Fibroblast of villous mesenchyme (primary cell): ENCODE measurements at places on chromosomes 1 and 21. TPM values are rescaled to one million over a fixed set of nuclear protein-coding genes. Genes with fewer than 3 reads are reported as not detected.

The EDARADD gene
- total RNA-seq: 0.32 and 0.43 TPM in 2 replicates

The E2F2 gene
- total RNA-seq: 2.2 and 2.9 TPM in 2 replicates

The GLIS1 gene
- 0.43 and 0.97 TPM in 2 replicates for total RNA-seq

The RIMKLA gene
- under 0.01 TPM in 1 of 2 replicates, not detected in the other for total RNA-seq

The GBP3 gene
- total RNA-seq: 24.8 and 41.0 TPM in 2 replicates

The HSPA6 gene
- under 0.01 TPM in 2 replicates for total RNA-seq

The SERPINC1 gene
- not detected in 2 replicates for total RNA-seq

The INKA2 gene
- total RNA-seq: 4.3 and 4.5 TPM in 2 replicates

The EVA1C gene
- total RNA-seq: 8.4 and 10.8 TPM in 2 replicates

The IVL gene
- not detected in 2 replicates for total RNA-seq

The PDE9A gene
- 3.9 and 9.5 TPM in 2 replicates for total RNA-seq

The GSTM1 gene
- 0.86 TPM in 1 of 2 replicates, not detected in the other for total RNA-seq

The AMIGO1 gene
- 0.97 and 3.5 TPM in 2 replicates for total RNA-seq

The PRXL2B gene
- 13.2 and 15.1 TPM in 2 replicates for total RNA-seq

The TTC39A gene
- total RNA-seq: 0.43 and 0.64 TPM in 2 replicates

The IFNGR2 gene
- total RNA-seq: 52.5 and 69.1 TPM in 2 replicates

The BSDC1 gene
- 58.3 and 76.4 TPM in 2 replicates for total RNA-seq

The ADAMTS5 gene
- 12.6 and 28.5 TPM in 2 replicates for total RNA-seq

The TMEM200B gene
- total RNA-seq: 14.2 and 14.8 TPM in 2 replicates

The CBR3 gene
- 12.1 and 13.2 TPM in 2 replicates for total RNA-seq

The ECE1 gene
- 127 and 141 TPM in 2 replicates for total RNA-seq

The HES5 gene
- total RNA-seq: under 0.01 TPM in 1 of 2 replicates, not detected in the other

The AMY2A gene
- not detected in 2 replicates for total RNA-seq

The PBX1 gene
- 62.8 and 67.4 TPM in 2 replicates for total RNA-seq
